ENCODE measurements at places on chromosomes 11 and 22. TPM values are rescaled to one million over a fixed set of nuclear protein-coding genes. Genes with fewer than 3 reads are reported as not detected.

Gene C11orf42
- total RNA-seq = not detected

Gene ADM
- total RNA-seq = 104 TPM

Gene SOX10
- not detected for total RNA-seq

Gene ANGPTL5
- 0.09 TPM for total RNA-seq

Gene LIF
- 35.6 TPM for total RNA-seq

Gene TEX54
- not detected for total RNA-seq

Gene MRPL11
- 106 TPM for total RNA-seq

Gene DTX4
- total RNA-seq = 4.5 TPM

Gene MYBPC3
- total RNA-seq = 0.05 TPM

Gene OR51E1
- not detected for total RNA-seq

Gene ARFGAP3
- total RNA-seq = 19.0 TPM

Gene UPK3A
- total RNA-seq = not detected

Gene ABTB2
- 29.9 TPM for total RNA-seq

Gene PTPRCAP
- total RNA-seq = 0.15 TPM
